Liver (tissue), 10 donors: ENCODE measurements at places on chromosomes 1 and 21. TPM values are rescaled to one million over a fixed set of nuclear protein-coding genes. Genes with fewer than 3 reads are reported as not detected.

FCRL1 gene
- 0.50 TPM for total RNA-seq

CFAP45 gene
- not detected for total RNA-seq

IKBKE gene
- total RNA-seq: 3.9 TPM

MINDY1 gene
- 21.3 TPM for total RNA-seq

GRIK1 gene
- 0.05 TPM for total RNA-seq

FHAD1 gene
- total RNA-seq: 0.05 TPM

BGLAP gene
- total RNA-seq: 0.28 TPM

TTC39A gene
- 1.3 TPM for total RNA-seq

KIF26B gene
- 1.7 TPM for total RNA-seq

OR2T2 gene
- not detected for total RNA-seq

POU3F1 gene
- total RNA-seq: not detected

GJB4 gene
- total RNA-seq: not detected

THEM4 gene
- 6.5 TPM for total RNA-seq

SPATA46 gene
- not detected for total RNA-seq

ZZZ3 gene
- 48.9 TPM for total RNA-seq

CR1L gene
- 0.33 TPM for total RNA-seq

MAN1C1 gene
- 9.3 TPM for total RNA-seq

RGS8 gene
- 0.05 TPM for total RNA-seq

PLPPR5 gene
- not detected for total RNA-seq

HOOK1 gene
- 24.7 TPM for total RNA-seq

CR1 gene
- 12.0 TPM for total RNA-seq

SMIM1 gene
- total RNA-seq: 1.8 TPM

MTARC1 gene
- total RNA-seq: 28.2 TPM

FAM43B gene
- 0.08 TPM for total RNA-seq

GSTM1 gene
- total RNA-seq: 273 TPM

SPRR3 gene
- not detected for total RNA-seq

BMP8B gene
- 0.19 TPM for total RNA-seq

RGS13 gene
- under 0.01 TPM for total RNA-seq

OR10K1 gene
- total RNA-seq: not detected

KCNAB2 gene
- 5.1 TPM for total RNA-seq

KRTAP21-2 gene
- not detected for total RNA-seq

LHX8 gene
- total RNA-seq: not detected

HCN3 gene
- total RNA-seq: 0.84 TPM

KCNJ6 gene
- total RNA-seq: not detected

MYCBP gene
- total RNA-seq: 8.2 TPM

TAL1 gene
- 3.5 TPM for total RNA-seq

USH2A gene
- total RNA-seq: 1.0 TPM

SF3B4 gene
- 10.1 TPM for total RNA-seq

INKA2 gene
- total RNA-seq: 0.67 TPM

S100A12 gene
- 35.2 TPM for total RNA-seq

PDZK1IP1 gene
- total RNA-seq: 1.1 TPM

S100A1 gene
- total RNA-seq: 0.33 TPM

MNDA gene
- 16.6 TPM for total RNA-seq
